Kidney epithelial cell (primary cell): ENCODE measurements at places on chromosomes 1 and 21. TPM values are rescaled to one million over a fixed set of nuclear protein-coding genes. Genes with fewer than 3 reads are reported as not detected.

OR2T29 gene
- not detected in 2 replicates for total RNA-seq

BCAN gene
- total RNA-seq = 0.14 and 0.17 TPM in 2 replicates

BNIPL gene
- 0.17 TPM in 1 of 2 replicates, not detected in the other for total RNA-seq

DNA sequence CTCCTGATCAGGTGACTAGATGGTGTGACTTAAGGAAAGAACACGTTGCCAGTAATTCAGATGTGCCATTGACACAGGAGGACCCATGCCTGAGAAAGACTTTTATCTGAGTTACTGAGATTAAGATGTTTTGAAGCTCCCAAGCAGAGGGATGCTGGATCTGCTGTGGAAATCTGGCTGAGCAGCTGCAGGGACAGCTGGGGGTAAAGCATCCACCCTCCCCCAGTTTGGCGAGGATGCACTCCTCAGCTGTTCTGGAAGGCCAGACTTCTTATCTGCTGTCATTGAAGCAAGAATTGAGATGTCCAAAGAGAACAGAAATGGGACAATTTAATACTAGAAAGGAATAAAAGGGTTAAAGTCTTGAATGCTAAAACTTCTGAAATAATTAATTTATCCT lies 25.7 kb downstream of the TTC3 start:
- no peak for DNase-seq

GRCh38 chr1:118442214-118442613 lies 257.2 kb upstream of the SPAG17 start:
- DNase-seq = no peak

LRIF1 gene
- 26.4 and 33.1 TPM in 2 replicates for total RNA-seq

HSF2BP gene
- total RNA-seq = 3.4 and 3.5 TPM in 2 replicates

GRCh38 chr1:99657213-99658030 lies 11.5 kb downstream of the PALMD start:
- DNase-seq = no peak

KAZN gene
- 2.8 and 6.4 TPM in 2 replicates for total RNA-seq

DNA sequence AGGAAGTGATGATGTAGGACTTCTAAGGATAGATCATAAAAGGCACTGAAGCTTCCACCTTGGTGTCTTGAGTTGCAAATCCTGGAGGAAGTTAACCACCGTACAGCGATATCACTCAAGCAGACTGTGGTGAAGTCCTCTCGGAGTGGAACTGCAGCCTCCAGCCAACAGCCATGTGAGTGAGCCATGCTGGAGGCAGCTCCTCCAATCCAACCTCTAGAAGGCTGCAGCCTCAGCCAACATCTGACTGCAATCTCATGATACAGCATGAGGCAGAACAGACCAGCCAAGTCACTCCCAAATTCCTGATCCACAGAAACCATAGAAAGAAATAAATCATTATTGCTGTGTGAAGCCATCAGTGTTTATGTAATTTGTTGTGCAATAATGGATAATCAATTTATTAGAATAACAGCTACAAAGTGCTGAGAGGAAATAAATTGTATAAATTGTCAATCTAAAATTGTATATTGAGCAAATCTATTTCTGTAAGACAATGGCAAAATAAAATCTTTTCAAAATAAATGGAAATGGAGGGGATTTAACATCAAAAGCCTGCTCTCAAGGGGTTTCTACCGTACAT lies 65.0 kb downstream of the PRSS38 start:
- DNase-seq = no peak

GRCh38 chr1:240906477-240906876 lies 294.5 kb upstream of the GREM2 start:
- DNase-seq = no peak

HSD3B2 gene
- total RNA-seq = not detected in 2 replicates

DNA sequence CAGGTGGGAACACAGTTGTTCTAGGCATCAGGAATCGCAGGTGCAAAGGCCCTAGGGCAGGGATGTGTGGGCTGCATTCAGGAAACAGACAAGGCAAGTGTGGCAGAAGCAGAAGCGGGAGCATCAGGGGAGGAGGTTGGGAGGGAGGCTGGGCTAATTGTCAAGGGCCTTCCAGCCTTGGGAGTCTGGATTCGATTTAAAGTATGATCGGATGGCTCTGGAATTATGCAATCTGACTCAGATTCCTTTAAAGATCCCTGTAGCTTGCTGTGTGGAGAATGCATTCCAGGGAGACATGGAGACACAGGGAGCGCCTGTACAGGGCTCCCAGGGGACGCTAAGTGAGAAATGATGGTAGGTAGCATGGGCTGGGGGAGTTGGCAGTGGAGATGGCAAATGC lies 86.5 kb downstream of the LACTBL1 start:
- DNase-seq = no peak

DNA sequence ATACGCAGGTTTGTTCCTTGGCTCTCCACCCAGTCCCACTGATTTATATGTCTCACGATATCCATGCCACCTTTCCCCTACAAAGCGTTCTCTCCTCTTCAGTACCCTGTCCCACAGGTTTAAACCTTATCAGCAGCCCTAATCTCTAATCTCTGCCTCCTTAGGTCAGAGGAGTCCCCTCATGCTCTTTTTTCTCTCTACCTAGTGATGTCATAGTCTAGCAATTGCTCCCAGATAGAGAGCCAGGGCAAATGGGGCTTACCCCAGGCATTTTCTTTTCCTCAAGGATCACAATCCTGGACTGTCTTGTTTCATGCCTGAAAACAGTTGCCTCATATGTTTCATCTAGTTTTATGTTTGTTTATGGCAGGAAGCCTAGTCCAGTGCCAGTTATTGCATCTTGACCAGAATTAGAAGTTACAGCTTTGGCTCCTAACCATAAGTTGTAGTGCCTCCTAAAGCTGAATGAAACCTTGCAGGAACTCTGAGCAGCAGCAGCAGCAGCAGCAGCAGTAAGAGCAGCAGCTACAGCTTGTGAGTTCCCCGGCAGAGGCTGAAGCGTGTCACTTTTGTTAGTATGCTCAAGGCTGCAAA lies 26.7 kb upstream of the TP53BP2 start:
- no peak for DNase-seq

TSPEAR gene
- not detected in 2 replicates for total RNA-seq

DNA sequence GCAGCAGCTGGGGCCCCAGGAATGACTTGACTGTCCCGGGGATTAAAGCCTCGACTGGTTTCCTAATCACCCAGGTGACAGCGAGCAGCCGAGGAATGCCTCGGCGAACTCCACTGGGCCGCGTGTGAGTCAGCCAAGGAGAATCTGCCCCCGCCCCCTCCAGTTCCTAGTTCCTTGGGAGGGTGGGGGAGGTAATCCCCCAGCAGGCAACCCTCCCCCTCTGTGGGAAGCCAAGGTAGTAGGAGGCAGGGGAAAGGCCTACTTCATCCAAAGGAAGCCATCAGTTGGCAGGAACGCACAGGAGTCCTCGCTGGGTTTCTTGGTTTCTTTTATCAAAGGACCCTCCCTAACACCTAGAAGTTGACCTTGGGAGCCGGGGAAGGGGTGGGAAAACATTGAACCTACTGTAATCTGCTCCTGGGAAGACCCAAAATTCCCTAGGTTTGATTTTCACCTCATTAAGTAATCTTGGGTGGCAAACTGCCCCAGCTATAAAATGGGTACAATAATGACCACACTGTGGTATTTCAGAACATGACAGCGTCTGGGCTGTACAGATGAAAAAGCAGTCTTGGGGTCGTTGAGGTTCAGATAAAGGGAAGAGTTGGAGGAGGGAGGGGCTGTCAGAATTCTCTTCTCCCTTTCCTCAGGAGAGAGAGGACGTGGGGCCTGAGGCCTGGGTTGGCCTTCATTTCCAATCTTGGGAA lies 1.4 kb downstream of the TENT5B start:
- DNase-seq = no peak

PRRX1 gene
- 0.75 and 2.9 TPM in 2 replicates for total RNA-seq

- no peak for DNase-seq
Measured at GRCh38 chr1:62870148-62870547, 86.2 kb downstream of the ATG4C start.

HP1BP3 gene
- 101 and 122 TPM in 2 replicates for total RNA-seq

DNA sequence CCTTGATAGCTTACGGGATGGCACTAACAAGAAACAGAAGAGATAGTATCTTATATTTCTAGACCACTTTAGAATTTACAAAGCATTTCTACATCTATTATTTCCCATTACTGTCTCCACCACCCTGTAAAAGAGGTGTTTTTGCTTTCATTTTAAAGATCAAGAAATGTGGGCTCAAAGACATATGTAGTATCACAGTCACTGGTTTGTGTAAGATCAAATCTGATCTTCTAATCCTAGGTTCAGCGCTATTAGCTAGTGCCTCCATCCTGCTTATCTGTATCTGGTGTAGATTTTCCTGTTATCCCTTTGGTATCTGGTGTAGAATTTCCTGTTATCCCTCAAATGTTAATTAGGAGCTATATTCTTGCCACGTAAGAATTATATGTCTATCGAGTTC lies 23.6 kb upstream of the ZRANB2 start:
- DNase-seq = no peak

GRCh38 chr1:235864469-235864868 lies 2.2 kb downstream of the LYST start:
- DNase-seq = no peak

BGLAP gene
- total RNA-seq = not detected in 2 replicates
